ENCODE measurements at places on chromosomes 6 and 20.
A peak's percentile ranks its signal among the peaks of the same experiment; 100 is the strongest.

GRCh38 chr6:112874881-112875280, 527.8 kb downstream of the RFPL4B start:
- DNase-seq: no peak

DNA sequence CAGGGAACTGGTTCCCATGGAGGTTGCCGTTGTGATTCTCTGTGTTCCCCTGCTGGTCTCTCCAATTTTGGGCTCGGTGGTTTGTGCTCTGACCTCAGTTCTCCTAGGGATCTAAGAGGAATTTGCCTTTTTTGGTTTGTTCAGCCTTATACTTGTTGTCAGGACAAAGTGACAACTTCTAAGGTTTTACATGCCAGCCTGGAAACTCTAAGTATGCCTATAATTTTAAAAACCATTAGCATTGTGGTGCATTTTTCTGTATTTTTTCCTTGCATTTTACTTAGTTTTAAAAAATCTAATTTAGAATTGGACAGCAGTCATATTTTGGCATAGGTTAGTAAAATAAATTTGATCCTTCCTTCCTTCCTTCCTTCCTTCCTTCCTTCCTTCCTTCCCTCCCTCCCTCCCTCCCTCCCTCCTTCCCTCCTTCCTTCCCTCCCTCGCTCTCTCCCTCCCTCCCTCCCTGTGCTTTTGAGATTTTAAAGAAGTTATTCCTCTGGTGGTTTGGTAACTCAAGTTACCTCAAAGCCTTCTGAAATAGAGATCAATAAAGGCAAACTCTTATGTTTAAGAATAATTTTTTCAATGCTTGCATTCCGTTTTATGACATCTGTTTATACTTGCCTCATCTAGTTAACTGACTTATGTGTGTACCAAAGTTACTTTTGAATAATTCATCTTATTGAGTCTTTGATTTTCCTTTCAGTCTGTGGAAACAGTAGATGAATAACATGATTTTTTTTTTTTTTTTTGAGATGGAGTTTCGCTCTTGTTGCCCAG, 141.3 kb upstream of the RGS17 start:
- peak; percentile 2 for DNase-seq

- no peak for DNase-seq
Measured at GRCh38 chr20:47106786-47107185, 212.1 kb downstream of the EYA2 start.

DNA sequence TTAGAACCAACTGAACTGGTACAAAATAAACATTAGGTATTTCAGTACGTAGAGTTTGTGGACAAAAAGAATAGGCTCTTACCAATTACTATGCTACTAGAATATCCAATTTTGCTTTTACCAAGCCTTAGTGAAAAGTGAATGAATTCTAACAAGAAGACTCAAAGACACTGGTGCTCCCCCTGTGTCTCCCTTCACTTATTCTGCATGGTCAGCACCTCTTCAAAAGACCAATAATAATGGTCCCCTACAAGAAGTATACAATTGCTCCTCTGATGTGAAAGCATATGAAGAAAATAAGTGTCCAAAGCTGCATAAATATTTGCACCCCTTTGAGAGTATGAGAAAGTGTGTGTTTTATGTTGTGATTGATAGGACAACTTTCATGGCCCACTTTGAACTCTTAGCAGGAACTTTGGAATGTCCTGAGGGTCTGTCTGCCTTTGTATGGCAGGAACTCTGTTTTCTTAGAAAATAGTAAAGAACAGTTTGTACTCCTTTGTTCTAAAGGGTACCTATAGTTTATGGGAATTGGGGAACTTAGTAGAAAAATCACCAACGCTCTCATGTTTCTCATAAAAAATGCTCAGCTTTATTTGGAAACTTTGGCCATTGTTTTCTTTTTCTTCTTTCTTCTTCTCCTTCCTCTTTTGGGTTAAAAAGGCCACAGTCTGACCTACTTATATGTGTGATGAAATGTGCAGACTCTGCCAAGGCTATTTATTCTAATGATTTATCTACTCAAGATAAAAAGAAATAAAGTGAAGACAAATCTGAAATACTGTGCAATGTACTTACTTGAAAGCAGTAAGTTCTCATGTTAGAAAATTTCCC, 352.4 kb downstream of the LAMA2 start:
- DNase-seq: peak; percentile 77

GRCh38 chr6:110852773-110853172, 21.8 kb upstream of the AMD1 start:
- no peak for DNase-seq

DNA sequence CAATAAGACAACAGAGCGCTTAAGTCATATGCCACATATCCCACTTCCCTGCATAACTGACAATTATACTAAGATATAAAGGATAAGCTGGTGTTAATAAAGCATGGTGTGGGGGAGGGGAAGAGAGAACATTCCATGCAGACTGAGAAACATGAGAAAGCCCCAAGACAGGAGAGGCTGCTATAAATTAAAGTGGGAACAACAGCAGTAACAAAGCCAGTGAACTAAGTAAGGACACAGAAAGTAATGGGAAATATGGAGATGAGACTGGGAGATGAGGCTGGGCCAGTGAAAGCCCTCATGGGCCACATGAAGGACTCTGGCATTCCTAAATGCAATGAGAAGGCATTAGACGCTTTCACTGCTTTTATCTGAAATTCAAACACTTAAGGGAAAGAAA, 41.3 kb downstream of the SESN1 start:
- no peak for DNase-seq

- DNase-seq: no peak
Measured at GRCh38 chr20:41393705-41394066, 27.1 kb upstream of the EMILIN3 start.

- no peak for DNase-seq
Measured at GRCh38 chr6:2429032-2429431, 183.6 kb upstream of the GMDS start.

- DNase-seq: no peak
Measured at GRCh38 chr6:117267766-117268534, 2.6 kb downstream of the VGLL2 start.

GRCh38 chr6:33490621-33491020, 36.2 kb downstream of the ZBTB9 start:
- no peak for DNase-seq

DNA sequence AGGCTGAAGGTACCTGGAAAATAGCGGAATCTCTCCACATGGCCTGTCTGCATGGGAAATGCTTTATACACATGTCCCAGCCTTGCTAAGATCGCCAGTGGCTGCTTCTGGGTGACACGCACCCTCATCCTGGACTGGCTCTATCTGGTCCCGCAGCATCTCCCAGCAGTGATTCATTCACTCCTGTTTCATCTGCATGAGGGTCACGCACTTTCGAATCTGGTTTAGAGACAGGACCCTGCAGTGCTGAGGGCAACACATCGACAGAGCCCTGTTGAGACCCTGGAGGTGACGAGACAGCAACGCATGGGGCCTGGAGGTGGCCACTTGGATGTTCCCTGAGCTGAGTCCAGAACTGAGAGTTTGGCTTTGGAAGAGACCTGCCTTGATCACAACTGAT, 136.5 kb downstream of the SMOC2 start:
- no peak for DNase-seq

DNA sequence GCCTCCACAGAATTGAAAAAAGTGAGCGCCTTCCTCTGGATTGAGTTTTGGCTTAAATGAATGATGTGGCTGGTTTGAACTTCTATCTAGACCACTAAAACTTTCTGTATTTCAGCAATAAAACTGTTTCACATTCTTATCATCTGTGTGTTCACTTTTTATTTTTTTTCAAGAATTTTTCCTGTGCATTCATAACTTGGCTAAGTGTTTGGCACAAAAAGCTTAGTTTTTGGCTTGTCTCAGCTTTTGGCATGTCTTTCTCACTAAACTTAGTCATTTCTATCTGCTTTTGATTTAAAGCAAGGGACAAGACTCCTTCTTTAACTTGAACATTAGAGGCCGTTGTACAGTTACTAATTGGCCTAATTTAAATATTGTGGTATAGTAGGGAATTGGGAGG, 1015.1 kb downstream of the EPHA7 start:
- DNase-seq: no peak

DNA sequence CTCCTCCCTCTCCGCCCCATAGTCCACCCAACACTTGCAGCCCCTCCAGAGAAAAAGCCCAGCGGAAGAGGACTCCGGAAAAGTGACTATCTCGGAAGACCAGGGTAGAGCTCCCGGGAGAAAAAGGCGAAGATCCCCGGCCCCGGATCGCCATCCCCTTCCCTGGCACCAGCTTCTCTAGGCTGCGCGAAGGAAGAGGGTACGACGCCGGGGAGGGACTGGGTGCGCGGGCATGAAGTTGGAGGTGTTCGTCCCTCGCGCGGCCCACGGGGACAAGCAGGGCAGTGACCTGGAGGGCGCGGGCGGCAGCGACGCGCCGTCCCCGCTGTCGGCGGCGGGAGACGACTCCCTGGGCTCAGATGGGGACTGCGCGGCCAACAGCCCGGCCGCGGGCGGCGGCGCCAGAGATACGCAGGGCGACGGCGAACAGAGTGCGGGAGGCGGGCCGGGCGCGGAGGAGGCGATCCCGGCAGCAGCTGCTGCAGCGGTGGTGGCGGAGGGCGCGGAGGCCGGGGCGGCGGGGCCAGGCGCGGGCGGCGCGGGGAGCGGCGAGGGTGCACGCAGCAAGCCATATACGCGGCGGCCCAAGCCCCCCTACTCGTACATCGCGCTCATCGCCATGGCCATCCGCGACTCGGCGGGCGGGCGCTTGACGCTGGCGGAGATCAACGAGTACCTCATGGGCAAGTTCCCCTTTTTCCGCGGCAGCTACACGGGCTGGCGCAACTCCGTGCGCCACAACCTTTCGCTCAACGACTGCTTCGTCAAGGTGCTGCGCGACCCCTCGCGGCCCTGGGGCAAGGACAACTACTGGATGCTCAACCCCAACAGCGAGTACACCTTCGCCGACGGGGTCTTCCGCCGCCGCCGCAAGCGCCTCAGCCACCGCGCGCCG, 822 bp downstream of the FOXQ1 start:
- DNase-seq: no peak

- DNase-seq: no peak
Measured at GRCh38 chr6:153087436-153087835, 43.6 kb downstream of the RGS17 start.

GRCh38 chr6:157688960-157689599, 134.0 kb upstream of the SNX9 start:
- no peak for DNase-seq

GRCh38 chr20:5845681-5846615, 95.7 kb downstream of the SHLD1 start:
- DNase-seq: no peak

- DNase-seq: no peak
Measured at GRCh38 chr20:32249030-32249738, 28.3 kb upstream of the KIF3B start.

DNA sequence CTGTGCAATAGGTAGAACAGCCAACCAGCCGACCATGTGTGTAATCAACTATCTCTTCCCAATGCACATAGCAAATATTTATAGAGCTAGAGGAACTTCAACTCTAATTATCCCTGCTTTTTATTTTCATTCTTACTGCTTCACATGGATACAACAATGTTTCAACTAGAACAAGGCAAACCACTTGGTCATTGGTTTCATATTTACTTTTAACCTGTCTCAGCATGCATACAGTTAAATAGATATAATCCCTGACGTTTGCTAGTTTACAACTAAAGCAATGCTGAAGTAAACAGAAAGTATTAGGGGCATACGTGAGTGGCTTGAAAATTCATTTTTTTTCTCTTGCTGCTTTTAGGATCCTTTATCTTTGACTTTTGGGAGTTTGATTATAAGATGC, 318.5 kb upstream of the MAP3K7 start:
- DNase-seq: no peak

DNA sequence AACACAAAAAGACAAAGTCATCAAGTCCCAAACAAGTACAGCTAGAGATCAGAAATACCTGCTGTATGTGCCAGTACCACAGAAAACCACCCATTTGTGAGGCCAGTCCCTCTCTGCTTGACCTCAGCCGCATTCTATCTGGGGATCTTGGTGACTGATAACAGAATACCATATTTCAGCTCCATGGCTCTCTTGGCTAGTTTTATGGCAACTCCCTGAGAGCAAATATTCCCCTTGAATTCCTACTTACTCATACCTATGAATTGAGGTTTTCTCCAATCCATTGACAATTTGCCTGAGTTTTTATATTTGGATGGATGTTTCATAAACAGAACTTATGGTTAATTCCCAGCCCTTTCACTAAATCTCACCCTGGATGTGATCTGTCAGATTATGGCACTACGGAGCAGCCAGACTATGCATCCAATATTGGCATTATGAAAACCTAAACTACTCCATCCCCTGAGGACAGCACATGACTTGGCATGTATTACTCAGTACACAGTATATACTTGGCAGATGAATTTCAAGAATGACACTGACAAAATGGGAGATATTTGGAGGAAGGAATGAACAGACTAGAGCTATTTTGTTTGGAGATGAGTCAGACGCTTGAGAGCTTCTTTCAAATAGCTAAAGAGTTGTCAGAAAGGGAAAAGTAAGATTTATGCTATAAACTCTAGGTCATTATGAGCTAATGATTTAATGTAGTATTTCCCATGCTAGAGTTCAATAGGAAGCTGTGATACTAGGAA, 95.7 kb downstream of the PRDM1 start:
- DNase-seq: no peak

DNA sequence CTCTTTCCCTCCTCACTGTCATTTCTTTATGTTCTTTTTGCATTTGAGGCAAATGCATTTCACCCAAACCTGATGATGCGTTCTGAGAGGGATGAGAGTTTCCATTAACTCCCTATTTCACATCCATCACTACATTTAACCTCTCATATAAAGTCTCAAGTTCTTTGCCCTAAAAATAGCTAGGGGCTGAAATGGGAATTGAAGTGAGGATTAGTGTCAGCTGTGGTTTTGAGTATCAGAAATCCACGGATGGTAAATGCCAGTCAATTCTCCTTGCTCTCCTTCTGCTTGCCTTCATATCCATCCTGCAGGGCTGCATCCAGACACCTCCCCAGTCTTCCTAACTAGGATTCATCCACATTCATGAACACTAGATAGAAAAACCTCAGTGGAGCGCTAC, 10.0 kb upstream of the DTNBP1 start:
- DNase-seq: no peak

- no peak for DNase-seq
Measured at GRCh38 chr20:3412600-3413392, 5.3 kb upstream of the DNAAF9 start.

DNA sequence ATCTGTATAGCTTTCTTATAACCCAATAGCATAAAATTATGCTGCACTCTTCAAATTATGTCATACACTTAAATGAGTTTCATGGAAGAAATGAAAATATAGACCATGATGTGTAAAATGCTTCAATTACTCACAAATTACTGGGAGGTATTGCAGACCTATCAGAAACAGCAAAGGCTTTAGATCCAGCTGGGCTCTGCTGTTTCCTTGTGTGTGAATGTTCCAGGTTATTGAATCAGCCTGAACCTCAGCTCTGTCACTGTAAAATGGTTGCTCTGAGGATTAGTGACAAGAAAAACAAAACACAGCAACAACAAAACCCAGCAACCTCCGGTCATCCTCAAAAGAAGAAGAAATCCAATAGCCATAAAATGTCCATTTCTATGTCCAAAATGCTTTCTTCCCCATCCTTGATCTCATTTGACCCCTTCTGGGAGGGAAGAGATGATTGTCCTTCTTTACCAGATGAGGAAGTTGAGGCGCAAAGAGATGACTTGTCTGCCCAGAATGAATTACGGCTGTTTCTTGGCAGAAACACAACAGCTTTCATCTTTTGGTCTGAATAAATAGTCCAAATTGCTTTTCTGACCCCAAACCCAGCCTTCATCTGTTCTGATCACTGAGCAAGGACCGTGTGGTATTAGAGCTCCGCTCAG, 42.2 kb upstream of the TGM6 start:
- no peak for DNase-seq
